ENCODE measurements at places on chromosomes 2 and 18. TPM values are rescaled to one million over a fixed set of nuclear protein-coding genes. Genes with fewer than 3 reads are reported as not detected.

CFAP65 gene
- polyA plus RNA-seq, result not detected

APOB gene
- not detected for polyA plus RNA-seq

TNFRSF11A gene
- 0.40 TPM for polyA plus RNA-seq

PGAP1 gene
- 7.1 TPM for polyA plus RNA-seq

SLC38A11 gene
- not detected for polyA plus RNA-seq

CD8B2 gene
- not detected for polyA plus RNA-seq

CCL20 gene
- 0.70 TPM for polyA plus RNA-seq

SERPINB3 gene
- 3.8 TPM for polyA plus RNA-seq

ASNSD1 gene
- polyA plus RNA-seq, result 30.7 TPM

DNA sequence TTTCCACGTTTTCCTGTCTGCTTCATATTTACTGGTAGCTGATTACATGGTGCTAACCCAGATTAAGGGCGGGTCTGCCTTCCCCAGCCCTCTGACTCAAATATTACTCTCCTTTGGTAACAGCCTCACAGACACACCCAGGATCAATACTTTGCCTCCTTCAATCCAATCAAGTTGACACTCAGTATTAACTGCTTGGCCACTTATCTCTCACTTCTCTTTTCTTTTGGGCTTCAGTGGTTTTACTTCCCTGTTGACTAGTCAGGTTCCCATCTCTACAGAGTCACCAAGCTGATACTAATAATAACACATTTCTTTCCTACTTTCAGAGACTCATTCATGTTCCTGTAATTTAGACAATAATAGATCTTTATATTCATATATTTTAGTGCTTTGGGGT lies 302.2 kb upstream of the MAP2 start:
- peaks cover 12% of the 10 kb centered on the region for H3K4me1 ChIP-seq
- H3K27ac ChIP-seq, result no peak overlapping the region
- H3K27me3 ChIP-seq, result no peaks in the 10 kb centered on the region
- H3K4me3 ChIP-seq, result no peak overlapping the region
- DNase-seq, result no peak

DNA sequence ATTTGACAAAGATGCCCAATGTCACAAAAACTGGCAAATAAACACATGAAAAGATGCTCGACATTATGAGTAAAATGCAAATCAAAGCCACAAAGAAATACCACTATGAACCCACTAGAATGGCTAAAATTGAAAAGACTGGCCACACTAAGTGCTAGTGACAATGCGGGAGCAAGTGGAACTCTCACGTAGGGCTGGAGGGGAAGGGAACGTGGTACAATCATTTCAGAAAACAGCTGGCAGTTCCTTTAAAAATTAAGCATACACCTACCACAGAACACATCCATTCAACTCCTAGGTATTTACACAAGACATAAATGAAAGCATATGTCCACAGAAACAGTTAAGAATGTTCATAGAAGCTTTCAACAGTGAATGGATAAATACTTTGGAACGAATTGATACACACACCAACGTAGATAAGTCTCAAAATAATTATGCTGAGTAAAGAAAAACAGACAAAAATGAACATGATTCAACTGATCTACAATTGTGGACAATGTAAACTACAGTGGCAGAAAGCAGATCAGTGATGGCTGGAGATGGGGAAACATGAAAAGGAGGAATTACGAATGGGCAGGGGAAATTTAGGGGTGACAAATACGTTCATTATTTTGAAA lies 71.7 kb downstream of the MYOM1 start:
- DNase-seq, result no peak
- no peaks in the 10 kb centered on the region for H3K4me1 ChIP-seq
- no peaks in the 10 kb centered on the region for H3K27me3 ChIP-seq
- no peaks in the 10 kb centered on the region for H3K36me3 ChIP-seq

DNA sequence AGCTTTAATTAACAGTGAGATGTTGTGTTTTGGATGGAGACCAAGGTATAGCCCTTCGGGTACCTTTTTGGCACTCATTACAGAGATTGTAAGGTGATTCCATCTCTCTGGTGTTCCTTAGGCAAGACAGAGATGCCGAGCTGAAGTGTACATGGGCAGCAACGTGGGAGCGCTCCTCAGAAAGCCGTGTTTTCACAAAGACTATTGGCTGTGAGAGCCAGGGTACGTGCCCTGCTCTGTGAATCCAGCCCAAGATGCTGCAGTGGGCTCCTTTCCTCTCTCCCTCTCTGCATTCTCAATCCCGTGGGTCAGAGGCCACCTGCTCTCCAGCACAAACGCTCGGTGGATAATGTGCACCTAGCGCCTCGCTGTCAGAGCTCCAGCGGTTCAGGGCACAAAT lies 203.0 kb upstream of the EPHA4 start:
- H3K27ac ChIP-seq, result no peak overlapping the region
- no peaks in the 10 kb centered on the region for H3K4me1 ChIP-seq
- H3K4me3 ChIP-seq, result no peak overlapping the region
- DNase-seq, result no peak
- H3K36me3 ChIP-seq, result no peaks in the 10 kb centered on the region
- no peaks in the 10 kb centered on the region for H3K27me3 ChIP-seq

- H3K4me1 ChIP-seq, result no peaks in the 10 kb centered on the region
- no peak overlapping the region for H3K4me3 ChIP-seq
- no peak overlapping the region for H3K27ac ChIP-seq
- DNase-seq, result no peak
- H3K36me3 ChIP-seq, result peaks cover 7% of the 10 kb centered on the region
Observed at GRCh38 chr18:52228166-52228565, 111.8 kb upstream of the DCC start.

DNA sequence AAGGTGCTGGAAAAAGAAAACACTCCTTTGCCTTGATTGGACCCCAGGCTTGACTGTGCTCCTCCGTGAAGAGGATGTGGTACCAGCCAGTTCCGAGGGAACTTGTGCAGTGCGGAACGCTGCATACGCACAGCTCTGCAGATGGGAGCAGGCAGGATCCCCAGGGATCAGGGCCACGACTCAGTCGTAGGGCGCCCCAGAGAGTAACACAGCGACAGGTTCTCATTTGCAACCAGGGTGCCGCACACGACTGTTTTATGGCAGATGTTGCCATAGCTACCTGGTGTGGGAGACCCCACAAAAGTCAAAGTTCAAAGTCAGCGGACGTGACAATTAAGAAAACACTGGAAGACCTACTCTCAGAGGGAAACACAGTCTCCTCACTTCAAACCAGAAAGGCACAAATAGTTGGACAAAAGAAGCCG lies 779 bp downstream of the MALL start:
- H3K36me3 ChIP-seq, result no peaks in the 10 kb centered on the region
- H3K4me3 ChIP-seq, result peak overlapping the region; percentile 88
- peaks cover 24% of the 10 kb centered on the region for H3K4me1 ChIP-seq
- H3K27me3 ChIP-seq, result no peaks in the 10 kb centered on the region
- no peak for DNase-seq

- no peak for DNase-seq
- H3K27me3 ChIP-seq, result no peaks in the 10 kb centered on the region
- H3K36me3 ChIP-seq, result no peaks in the 10 kb centered on the region
- no peaks in the 10 kb centered on the region for H3K4me1 ChIP-seq
- no peak overlapping the region for H3K4me3 ChIP-seq
- H3K27ac ChIP-seq, result no peak overlapping the region
Observed at GRCh38 chr2:175576875-175577274, 395.4 kb upstream of the ATP5MC3 start.

DNA sequence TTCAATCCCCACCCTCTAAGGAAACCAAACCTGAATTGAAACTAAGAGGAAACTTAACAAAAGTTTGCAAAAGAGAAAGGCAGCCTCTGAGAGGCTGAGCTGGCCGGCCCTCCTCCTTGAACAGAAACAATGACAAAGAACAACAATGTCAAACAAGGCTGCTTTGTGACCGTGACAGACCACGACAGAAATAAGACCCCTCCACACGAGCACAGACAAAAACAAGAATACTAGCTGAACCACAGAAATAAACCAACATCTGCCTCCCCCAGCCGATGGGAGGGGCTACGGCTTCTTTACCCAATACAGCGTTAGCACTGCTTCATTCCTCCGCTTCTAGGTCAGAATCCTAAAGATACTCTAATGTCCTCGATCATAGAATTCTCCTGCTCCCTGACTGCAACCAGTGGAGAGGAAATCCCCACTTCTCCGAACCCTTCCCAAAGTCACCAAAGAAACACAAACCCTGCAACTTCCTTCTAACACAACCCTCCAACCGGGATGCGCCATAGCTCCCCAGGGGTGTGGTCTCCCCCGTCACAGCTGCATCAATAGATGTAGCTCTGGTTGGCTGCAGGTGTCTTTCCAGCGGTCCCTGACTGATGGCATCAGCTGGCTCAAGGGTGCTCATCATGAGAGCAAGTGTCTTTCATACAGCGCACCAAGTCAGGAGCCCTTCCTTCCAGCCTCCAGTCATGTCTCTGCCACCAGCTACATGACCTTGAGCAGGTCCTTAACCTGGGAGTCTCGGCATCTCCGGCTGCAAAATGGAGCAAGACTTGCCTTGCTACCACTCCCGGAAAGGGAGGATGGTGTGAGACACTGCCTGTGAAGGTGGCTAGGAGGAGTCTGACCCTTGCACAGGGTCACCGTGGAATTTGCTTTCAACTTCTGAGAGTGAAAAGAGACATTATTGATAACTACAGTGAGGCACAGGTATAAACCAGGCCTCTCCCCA lies 198.6 kb downstream of the HAUS1 start:
- H3K27me3 ChIP-seq, result no peaks in the 10 kb centered on the region
- no peaks in the 10 kb centered on the region for H3K4me1 ChIP-seq
- H3K36me3 ChIP-seq, result no peaks in the 10 kb centered on the region
- H3K4me3 ChIP-seq, result no peak overlapping the region

DNA sequence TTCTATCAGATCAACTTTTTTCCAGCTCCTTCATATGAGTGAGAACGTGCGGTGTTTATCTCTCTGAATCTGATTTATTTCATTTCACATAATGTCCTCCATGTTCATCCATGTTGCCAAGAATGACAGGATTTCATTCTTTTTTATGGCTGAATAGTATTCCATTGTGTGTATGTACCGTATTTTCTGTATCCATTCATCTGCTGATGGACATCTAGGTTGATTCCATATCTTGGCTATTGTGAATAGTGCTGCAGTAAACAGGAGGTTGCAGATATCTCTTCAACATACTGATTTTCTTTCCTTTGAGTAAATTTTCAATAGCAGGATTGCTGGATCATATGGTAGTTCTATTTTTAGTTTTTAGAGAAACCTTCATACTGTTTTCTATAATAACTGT lies 388.5 kb downstream of the DCDC2C start:
- no peaks in the 10 kb centered on the region for H3K36me3 ChIP-seq
- H3K4me1 ChIP-seq, result no peaks in the 10 kb centered on the region
- no peak overlapping the region for H3K27ac ChIP-seq

GRCh38 chr2:216696751-216697560 lies 1.6 kb upstream of the IGFBP5 start:
- no peak overlapping the region for H3K27ac ChIP-seq
- no peak overlapping the region for H3K4me3 ChIP-seq
- peaks cover 36% of the 10 kb centered on the region for H3K4me1 ChIP-seq
- H3K36me3 ChIP-seq, result no peaks in the 10 kb centered on the region
- DNase-seq, result no peak

DNA sequence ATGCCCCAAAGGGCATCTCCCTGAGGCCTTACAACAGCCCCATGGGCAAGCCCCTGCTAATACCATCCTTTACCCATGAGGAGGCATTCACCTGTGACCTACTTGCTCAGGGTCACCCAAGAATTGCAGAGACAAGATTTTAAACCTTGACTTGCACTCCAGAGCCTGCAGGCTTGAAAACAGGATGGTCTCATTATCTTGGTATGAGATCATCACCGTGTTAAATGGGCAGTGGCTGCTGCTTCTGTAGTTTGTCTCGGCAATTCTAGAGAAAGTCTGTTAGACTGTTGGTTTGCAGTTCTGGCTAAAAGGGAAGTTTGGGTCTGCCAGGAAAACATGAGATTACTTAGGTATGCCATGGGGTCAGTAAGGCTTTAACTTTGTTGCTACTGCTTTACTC lies 698.9 kb downstream of the GALR1 start:
- H3K4me3 ChIP-seq, result no peak overlapping the region
- H3K36me3 ChIP-seq, result no peaks in the 10 kb centered on the region
- no peaks in the 10 kb centered on the region for H3K27me3 ChIP-seq
- no peak for DNase-seq
- no peak overlapping the region for H3K27ac ChIP-seq

DNA sequence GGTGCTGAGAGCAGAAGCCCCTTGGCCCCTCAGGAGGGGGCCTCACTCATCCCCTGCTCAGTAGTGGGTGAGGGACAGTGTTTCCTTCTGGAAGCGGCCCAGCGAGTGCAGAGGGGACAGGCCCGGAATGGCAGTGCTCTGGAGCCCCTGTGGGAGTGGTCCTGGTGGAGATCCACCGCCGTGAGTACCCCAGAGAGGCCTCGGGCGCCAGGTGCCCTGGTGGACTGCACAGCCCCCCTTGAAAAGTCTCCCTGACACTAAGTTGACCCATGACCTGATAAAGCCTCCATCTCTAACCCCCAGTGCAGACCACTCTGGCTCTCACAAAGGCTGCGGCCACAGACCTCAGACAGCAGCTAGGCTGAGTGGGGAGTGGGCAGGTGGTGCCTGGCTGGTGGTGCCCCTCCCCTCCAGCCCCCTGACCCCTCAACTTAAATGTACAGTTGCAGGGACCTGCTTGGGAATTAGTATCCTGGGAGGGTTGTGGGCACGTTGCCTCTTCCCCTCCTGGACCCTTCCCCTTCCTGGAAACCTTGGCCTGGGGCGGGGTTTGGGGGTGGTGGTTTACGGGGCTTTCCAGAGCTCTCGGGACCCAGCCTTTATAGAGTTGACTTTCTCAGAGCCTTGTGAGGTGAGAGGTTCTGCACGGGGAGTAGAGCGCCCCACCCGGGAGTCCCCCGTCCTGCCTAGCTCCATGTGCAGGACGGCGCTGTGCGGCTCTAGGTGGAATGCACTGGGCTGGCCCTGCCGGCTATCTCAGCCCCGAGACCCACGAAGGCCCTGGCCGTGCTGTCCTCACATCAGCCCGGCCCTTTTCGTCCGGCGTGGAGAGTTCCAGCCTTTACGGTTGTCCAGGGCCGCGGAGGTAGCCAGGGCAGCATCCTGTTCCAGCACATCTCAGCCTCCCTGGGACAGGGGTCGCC lies 62.7 kb downstream of the RTP5 start:
- H3K27ac ChIP-seq, result no peak overlapping the region
- H3K36me3 ChIP-seq, result no peaks in the 10 kb centered on the region
- H3K4me1 ChIP-seq, result no peaks in the 10 kb centered on the region
- H3K4me3 ChIP-seq, result no peak overlapping the region

- peak overlapping the region; percentile 93 for H3K27ac ChIP-seq
- no peak for DNase-seq
- no peak overlapping the region for H3K4me3 ChIP-seq
- H3K27me3 ChIP-seq, result no peaks in the 10 kb centered on the region
- H3K4me1 ChIP-seq, result peaks cover 56% of the 10 kb centered on the region
Observed at GRCh38 chr2:20179466-20179754, 45.5 kb downstream of the SDC1 start.
